NCI-H1105 (cell line): ENCODE measurements at places on chromosomes 7 and 10.

DNA sequence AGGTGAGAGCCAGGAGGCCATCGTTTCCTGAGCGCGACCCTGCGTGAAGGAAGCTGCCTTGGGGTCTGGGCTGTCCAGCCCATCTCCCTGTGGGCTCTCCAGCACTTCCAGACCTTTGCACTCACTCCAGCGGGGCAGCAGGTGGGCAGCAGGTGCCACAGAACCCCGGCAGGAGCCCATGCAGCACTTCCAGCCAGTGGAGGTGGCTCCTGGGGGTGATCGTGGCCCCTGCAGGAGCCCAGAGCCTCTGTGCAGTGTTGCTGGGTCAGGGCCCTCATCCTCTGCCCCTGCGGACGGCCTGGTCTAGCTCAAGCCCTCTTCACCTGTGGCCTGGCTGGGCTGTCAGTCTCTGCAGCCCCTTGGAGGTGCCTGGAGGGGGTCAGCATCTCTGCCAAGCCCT lies 59.9 kb downstream of the PWWP2B start:
- DNase-seq: no peak

- no peak for DNase-seq
Measured at GRCh38 chr7:4683043-4683883, 1.2 kb downstream of the FOXK1 start.

GRCh38 chr10:125265579-125265955 lies 105.2 kb upstream of the CTBP2 start:
- no peak for DNase-seq

DNA sequence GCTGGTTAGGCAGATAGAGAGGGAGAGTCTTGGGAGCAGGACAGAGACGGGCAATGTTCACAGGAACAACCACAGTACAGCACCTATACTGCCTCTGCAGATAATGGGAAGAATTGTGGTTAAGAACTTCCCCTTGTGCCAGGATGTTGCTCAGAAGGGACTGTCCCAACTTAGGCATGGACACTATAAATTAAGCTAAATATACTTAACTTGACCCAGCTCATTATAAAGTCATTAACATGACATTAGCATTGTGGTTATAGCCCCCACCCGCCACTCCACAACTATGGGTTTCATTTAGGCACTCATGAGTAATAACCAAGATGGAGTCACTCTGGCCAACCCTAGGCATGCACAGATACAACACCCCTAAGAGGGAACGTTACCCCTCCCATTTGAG lies 310.9 kb upstream of the NRG3 start:
- DNase-seq: no peak

DNA sequence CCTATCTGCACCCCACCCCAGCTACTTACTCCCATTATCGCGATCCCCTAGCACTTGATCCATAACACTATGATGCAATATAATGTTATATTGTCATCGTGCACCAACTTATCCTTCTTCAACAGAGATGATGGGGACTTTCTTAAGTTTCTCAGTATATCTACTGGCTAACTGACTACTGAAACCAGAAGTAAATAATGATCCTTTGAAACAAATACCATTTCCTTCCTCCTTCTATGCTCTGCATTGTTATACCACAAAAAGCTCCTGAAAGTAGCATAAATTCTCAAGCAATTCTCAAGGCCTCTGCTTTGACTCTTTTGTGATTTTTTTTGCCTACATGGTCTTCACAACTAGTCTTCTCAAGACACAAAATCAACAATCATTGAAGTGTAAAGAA lies 68.9 kb downstream of the HTR7 start:
- no peak for DNase-seq

- DNase-seq: no peak
Measured at GRCh38 chr10:2890093-2890492, 177.3 kb upstream of the PFKP start.

DNA sequence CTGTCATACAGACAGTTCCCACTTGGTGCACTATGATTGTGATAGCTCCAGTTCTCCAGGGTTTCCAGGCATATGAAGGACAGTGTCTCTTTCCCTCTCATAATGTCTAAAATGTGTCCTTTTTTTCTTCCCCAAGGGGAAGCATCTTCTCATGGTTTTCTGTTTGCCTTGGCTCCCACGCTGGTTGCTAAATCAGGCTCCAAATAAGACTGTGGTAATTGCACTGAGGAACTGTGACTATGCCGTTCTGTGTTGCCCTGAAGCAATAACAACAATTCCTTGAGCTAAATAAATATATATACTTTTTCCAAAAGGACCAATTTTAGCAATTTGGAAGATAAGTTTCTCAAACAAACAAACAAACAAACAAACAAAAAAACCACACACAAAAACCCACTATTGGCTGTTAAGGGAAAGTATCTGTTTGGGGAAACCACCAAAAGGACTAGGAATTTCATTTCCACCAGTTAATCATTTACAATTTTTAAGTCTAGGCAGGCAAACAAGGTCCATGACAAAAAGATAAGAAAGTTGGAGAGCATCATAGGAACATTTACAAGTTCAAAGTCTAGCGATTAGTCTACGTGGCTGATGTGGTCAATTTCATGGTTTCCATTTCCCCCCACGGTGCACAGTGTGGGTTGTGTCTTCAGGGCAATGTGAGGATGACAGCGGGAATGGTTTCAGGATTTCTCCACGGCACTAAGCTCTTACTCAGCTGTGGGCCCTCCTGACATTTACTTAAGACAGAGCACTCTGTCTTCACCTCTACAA lies 62.4 kb downstream of the THNSL1 start:
- no peak for DNase-seq

DNA sequence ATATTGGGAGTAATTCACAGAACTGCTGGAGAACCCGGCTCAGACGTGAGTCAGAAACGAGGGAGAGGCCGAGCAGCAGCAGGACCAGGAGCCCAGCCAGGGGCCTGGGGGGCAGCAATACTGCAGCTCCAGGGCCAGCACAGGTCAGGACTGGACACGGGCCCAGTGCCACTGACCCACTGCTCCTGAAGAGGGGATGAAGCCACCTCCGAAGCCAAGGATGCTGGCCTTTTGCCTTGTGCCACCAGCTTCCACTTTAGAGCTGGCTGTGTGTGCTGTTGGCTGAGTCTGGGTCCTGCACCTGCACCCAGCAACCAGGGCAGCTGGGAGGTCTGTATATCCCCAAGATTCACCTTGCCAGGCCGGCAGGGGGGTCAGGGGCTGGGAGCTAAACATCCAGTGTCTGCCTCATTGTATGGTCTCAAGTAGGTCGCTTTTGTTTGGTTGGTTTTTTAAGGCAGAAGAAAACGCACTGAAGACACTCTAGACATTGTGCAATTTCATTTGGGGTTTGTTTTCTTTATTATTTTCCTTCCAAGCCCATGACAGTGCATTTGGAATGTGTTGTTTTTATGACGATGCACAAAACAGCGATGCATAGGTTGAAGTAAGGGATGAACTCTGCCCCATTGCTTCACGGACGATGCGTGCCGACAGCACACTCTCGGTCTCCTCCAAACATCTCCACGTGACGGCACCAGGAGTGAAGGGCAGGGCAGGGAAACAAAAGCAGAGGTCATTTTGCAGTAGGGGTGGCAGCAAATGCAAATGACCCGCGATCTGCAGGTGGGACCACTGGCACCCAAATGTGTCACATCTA lies 27.7 kb upstream of the INSIG1 start:
- DNase-seq: no peak

DNA sequence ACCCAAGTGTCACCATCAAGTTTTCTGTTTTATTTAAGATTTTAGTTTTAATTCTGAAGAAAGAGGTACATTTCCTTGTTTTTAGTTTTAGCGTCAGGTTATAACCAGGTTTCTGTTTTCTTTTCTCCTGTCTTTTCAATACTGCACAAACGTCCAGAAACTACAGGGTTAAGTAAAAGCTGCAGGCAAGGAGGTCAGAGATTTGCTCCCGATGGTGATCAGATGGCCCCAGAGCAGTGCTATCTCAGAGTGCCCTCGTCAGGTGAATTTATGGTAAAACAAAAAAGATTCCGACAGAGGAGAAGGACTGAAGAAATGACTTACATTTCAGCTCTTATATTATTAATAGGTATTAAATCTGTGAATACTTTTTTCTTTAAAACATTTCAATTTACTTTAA lies 128.2 kb downstream of the STRA8 start:
- DNase-seq: no peak

DNA sequence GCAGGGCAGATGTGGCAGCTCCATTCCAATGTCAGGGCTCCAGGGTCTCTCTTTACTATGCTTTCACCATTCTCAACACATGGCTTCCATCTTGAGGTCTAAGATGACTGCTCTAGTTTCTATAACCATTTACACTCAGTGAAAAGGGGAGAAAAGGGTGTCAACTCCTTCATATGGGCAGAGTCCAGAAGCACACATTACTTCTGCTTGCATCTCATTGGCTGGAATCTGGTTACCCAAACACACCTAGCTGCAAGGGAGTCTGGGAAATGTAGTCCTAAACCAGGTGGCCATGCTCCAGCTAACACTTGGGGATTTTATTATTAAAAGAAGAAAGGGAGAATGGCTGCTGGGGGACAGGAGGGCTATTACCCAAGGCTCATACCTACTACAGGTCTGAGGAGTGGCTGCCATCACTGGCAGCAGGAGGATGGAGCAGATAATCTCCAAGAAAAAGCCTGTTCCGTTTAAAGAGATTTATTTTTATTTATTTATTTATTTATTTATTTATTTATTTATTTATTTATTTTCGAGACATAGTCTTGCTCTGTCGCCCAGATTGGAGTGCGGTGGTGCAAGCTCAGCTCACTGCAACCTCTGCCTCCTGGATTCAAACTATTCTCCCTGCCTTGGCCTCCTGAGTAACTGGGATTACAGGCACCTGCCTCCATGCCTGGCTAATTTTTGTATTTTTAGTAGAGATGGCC lies 29.1 kb upstream of the LBX1 start:
- no peak for DNase-seq

- no peak for DNase-seq
Measured at GRCh38 chr7:104655592-104655991, 327.2 kb downstream of the LHFPL3 start.
